ENCODE measurements at places on chromosomes 16 and 17.

DNA sequence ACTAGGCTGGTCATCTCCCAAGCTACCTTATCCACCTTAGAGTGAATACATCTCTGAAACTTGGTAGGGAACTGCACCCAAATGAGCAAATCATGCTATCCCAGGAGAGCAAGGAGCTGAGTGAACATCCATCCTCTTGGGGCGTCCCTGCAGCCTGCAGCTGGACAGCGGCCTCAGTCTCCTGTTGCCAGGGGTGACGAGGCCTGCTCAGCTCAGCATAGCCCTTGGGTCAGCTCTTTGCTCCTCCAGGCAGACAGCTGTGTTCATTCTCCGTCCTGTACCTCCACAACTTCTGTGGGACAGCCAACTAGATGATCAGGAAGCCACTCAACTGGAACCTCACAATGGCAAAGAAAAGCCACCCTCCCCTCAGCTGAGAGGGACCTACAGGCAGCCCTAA, 111.9 kb downstream of the SOCS1 start:
- no peak for DNase-seq

DNA sequence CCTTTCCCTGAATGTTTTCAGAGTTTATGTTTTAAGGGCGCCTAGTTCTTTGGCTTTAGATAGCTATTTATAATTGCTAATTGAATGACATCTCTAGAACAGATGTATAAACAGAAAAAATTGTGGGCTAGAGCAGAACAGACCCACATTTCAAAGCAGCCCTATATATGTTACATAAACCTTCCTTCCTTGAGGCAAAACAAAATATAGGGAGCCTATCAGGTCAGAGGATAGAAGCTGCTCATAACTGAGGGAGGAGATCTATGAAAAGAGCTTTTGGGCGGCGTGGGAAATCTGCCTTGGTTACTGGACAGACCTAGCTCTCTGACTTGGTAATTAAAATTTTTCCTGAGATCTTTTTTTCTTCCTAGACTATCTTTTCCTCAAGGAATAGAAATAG, 68.4 kb downstream of the SPAG9 start:
- DNase-seq: no peak

- no peak for DNase-seq
Observed at GRCh38 chr16:80260906-80261311, 279.9 kb upstream of the DYNLRB2 start.

- DNase-seq: no peak
Observed at GRCh38 chr16:57972306-57972705, 1.4 kb upstream of the CNGB1 start.

DNA sequence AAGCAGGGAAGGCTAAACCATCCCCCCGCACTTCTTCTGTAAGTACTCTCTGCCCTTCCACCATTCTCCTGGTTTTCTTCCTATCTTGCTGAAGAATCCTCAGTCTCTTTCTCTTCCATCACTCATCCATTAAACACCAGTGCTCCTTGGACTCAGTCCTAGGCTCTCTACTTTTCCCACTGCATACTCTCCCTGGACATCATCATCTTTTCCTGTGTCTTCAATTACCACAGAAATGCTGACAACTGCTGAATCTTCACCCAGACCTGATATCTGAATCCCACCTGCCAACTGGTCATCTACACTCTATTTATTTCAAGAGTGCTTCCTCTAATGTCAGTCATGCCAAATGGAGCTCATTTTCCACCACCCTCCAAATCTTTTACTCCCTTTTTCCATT, 53.8 kb upstream of the ARL6IP1 start:
- DNase-seq: no peak

DNA sequence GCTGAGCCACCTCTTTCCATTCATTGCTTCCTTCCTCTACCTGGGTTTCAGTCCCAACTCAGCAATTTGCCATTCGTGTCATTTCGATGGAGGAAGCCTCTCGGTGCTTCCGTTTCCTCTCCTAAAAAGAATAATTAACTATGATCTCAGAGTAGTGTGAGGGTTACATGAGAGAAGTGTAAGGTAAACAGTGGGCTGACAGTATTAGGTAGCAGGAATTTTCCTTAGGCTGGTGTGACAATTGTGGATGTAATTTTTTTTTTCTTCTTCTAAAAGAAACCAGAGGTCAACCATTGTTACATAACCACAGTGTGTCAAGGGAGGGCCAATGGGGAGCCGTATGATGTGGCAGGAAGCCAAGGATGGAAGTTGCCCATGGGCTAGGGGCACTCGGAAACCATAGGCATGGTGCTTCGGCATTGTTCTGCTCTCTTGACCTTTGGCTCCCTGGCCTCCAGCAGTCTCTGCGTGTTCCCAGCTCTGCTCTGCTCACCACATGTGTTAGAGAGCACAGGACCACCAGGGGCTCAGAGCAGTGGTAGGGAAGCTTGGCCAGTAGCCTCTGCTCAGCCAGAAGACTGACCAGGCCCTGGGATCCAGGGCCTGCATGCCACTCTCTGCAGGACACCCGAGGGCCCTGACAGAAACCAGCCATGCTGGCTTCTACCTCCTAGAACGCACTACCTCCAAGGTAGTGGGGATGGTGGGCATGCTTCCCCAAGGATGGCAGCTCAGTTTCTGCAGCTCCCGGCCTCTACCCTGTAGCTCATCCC, 2.0 kb upstream of the TOP2A start:
- no peak for DNase-seq

- DNase-seq: no peak
Observed at GRCh38 chr17:16407911-16408588, 7.3 kb upstream of the TRPV2 start.

- no peak for DNase-seq
Observed at GRCh38 chr16:89115216-89115861, 21.7 kb downstream of the ACSF3 start.

GRCh38 chr17:48127371-48128051, 19.9 kb downstream of the SNX11 start:
- no peak for DNase-seq

GRCh38 chr17:9294661-9295210, 273.4 kb downstream of the NTN1 start:
- DNase-seq: no peak

DNA sequence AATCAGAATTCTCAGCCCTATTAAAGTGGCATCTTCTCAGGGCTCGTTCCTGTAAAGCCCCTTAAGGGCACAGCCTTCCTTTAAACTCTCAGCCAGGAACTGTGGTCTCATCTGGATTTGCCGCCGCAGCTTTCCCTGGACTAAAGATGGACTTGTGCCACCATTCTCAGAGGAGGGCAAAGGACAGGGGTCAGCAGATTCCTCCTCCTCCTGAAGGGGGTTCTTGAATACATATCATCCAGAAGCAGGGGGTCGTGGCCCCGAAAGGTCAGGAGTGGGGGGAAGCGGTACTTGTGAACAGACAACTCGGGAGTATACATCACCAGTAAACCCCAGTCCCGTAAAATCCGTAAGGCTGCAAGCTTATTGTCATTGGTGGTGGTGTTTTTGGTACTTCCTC, 174.8 kb downstream of the RPTOR start:
- no peak for DNase-seq

GRCh38 chr17:2136241-2136640, 81.3 kb downstream of the HIC1 start:
- no peak for DNase-seq

DNA sequence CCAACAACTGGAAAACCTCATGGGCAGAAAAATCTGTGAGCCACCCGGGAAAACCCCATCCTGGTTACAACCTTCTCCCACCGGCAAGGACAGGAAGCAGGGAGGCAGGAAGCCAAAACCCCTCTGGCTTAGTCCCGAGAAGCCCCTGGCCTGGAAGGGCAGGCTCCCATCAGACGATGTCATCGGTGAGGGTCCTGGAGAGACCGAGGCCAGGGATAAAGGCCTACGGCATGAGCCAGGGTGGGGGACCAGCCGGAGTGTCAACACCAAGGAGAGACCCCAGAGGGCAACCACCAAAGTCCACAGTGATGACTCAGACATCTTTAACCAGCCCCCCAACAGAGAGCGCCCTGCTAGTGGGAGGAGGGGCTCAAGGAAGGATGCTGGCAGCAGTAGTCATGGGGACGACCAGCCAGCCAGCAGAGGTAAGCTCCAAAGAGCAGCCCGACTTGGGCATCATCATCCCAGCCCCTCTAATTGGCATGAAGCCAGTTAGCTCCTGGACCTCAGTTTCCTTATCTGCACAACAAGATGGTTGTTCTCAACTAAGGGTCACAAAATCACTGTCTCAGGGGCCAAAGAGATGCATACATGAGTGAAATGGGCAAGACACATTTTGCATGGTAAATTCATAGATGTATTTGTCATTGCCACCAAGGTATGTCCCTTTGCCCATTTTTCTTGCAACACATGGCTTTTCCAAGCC, 190.7 kb downstream of the KATNIP start:
- DNase-seq: no peak

- DNase-seq: no peak
Observed at GRCh38 chr16:48173889-48174288, 18.1 kb upstream of the ABCC12 start.

DNA sequence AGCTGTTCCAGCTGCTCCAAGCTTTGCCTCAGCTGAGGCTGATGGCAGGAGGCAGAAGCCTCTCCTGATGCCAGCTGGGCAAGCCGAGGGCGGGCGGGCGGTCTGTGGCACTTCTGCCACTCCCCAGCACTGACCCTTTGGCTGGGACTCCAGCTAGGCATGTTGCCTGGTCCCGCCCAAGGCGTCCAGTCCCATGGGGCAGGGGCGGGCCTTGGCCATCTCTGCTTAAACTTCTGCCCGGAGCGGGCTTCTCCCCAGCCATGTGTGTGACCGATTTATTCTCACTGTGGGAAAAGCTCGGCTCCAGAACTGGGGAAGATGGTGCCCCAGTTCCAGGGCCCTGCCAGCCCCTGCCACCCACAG, 349.1 kb downstream of the SEC14L1 start:
- DNase-seq: no peak

DNA sequence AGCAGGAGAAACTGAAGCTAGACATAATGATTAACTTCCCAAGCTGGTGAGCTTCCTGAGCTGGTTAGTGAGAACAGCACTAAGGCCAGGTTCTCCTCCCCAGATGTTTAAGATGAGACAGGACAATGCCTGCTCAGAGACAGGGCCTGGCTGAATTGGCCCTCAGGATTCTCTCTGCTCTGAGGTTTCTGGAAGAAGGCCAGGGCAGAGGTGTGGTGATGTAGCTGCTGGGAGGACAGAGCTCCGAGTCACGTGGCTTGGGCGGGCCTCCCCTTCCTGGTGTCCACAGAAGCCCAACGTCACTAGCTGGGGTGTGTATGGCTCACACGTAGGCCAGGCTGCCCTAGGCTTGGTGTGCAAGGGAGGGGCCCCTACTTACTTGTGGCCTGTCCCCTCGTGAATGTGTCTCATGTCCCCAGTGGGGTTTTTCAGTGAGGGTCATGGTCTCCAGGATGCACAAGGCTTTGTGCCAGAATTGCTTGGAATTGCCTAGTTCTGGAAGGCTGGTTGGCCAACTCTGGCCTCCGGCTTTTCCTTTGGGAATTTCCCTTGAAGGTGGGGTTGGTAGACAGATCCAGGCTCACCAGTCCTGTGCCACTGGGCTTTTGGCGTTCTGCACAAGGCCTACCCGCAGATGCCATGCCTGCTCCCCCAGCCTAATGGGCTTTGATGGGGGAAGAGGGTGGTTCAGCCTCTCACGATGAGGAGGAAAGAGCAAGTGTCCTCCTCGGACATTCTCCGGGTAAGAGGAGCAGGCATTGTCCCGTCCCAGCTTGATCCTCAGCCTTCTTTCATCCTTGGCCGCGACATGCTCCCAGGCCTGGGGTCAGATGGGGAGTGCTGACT, 3.4 kb downstream of the NOD2 start:
- no peak for DNase-seq

- DNase-seq: no peak
Observed at GRCh38 chr17:51951741-51952140, 206.8 kb downstream of the CA10 start.

- DNase-seq: peak; percentile 46
Observed at GRCh38 chr17:48944515-48945260, at the start of gene SNF8. Gene SNF8 (minus strand): TSS chr17:48944842. CDS start chr17:48944734, 108 bp downstream.

- no peak for DNase-seq
Observed at GRCh38 chr16:4204521-4204920, 37.4 kb downstream of the SRL start.

DNA sequence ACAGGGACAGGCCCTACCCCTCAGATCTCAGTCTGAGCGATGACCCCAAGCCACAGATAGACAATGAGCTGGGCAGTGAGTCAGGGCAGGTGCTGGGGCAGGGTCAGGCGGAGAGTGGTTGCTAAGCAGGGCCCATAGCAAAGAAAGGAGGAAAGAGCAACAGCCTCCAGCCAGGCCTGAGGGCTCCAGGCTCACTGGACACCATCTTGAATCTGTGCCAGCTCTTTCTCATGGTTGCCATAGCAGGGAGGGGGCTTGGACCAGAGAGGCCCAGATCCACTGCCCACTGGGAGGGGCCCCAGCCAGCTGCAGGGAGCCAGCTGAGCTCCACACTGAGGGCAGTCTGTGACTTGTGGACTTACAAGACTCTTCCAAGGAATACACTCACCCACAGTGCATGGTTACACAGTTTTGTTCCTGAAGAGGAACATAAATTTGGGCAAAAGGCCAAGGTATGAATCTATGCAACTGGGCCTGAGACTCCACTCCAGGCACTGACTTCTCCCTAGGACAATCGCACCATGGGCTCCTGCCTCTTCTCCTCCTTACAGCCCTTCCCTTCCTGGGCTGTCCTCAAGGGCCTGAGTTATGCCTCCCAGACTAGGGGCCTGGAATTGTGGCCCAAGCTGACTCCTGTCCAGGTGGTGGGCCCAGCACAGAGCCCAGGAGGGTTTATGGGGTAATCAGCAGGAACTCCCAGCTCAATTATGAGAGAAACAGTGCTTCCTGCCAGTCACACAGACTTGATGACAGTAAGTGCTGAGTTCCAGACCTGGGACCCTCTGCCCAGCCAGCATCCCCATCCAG, 59.9 kb downstream of the BEAN1 start:
- DNase-seq: no peak

DNA sequence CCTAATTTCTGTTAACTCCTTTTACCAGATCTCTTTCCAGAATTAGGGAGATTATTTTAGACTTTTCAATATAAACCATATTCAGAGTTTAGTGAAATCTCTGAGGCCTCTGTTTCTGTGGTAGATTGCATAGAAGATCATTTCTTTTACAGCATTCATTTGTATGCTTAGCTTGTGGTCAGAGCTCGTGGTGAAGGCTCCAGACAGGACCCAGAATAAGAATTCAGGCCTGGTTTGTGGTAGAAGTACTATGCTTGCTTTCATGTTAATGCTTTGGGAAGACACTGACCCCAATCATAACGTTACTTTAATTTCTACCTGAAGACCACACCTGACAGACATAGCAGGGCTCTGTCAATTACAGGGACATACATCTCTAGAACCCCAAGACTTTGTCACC, 258.1 kb downstream of the FTO start:
- no peak for DNase-seq

- DNase-seq: no peak
Observed at GRCh38 chr17:7407485-7408251, at the start of gene NLGN2. Gene NLGN2 (plus strand): TSS chr17:7407845. CDS start chr17:7408256, 411 bp downstream.

GRCh38 chr17:49901460-49902331, 53.8 kb upstream of the TAC4 start:
- no peak for DNase-seq
